GM20000 (cell line): ENCODE measurements at places on chromosomes 4 and X.

DNA sequence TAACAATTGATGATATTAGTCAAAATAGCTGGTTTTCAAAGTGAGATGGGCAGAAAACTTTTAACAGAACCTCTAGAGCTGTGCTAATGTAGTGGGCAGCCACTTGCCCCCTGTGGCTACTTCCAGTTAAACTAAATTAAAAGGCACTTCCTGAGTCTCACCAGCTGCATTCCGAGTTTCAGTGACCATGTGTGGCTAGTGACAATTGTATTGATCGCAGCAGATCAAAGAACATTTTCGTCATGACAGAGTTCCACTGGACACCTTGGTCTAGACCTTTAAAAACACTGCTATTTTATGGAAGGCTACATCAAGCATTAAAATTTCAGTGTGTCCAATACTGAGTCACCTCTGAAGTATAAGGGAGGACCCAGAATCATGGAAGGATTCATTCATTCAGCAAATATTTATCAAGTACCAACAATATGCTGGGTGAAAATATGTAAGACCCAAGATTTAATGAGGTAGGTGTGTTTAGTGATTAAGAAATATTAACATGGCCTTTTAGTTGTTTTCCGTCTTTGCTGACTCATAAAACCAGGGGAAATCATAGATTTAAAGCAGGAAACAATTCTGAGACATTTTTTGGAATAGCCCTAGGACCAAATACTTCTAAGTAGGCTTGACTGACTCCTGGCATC, 5.1 kb upstream of the FAT1 start:
- no peak for DNase-seq

GRCh38 chr4:159673221-159673620, 570.3 kb downstream of the RAPGEF2 start:
- DNase-seq: no peak

- no peak for DNase-seq
These were observed 317.4 kb downstream of the ASMT start for GRCh38 chrX:1932231-1932630.

DNA sequence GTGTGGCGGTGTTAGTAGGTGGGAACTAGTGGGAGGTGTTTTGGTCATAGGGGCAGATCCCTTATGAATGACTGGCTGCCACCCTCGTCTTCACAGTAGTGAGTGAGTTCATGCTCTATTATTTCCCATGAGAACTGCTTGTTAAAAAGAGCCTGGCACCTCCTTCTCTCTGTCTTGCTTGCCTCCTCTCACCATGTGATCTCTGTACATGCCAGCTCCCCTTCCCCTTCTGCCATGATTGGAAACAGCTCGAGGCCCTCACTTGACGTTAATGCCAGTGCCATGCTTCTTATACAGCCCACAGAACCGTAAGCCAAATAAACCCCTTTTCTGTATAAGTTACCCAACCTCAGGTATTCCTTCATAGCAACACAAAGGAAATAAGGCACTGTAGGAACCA, 21.7 kb downstream of the PNMA6F start:
- DNase-seq: no peak

DNA sequence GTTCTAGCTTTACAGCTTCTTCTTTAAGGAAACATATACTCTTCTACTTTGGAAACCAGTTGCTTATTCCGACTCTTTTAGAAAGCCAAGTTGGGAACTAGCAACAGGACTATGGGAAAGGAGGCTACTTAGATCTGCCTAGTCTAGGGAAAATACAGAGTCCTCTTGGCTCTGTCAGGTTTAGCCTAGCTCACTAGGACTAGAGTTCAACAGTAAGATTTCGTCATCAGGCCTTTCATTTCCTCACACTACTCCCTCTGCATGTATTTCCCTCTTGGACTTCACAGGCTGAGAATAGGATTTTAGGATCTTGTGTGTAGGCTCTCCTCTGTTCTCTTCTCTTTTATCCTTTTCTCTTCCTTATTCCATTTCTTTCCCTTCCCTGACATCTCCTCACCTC, 409.8 kb downstream of the AR start:
- DNase-seq: no peak

GRCh38 chr4:170662250-170662649, 572.5 kb upstream of the AADAT start:
- no peak for DNase-seq

GRCh38 chrX:136659174-136659573, 11.2 kb downstream of the CD40LG start:
- no peak for DNase-seq

- DNase-seq: no peak
These were observed 44.6 kb upstream of the SORCS2 start for GRCh38 chr4:7147661-7148310.

DNA sequence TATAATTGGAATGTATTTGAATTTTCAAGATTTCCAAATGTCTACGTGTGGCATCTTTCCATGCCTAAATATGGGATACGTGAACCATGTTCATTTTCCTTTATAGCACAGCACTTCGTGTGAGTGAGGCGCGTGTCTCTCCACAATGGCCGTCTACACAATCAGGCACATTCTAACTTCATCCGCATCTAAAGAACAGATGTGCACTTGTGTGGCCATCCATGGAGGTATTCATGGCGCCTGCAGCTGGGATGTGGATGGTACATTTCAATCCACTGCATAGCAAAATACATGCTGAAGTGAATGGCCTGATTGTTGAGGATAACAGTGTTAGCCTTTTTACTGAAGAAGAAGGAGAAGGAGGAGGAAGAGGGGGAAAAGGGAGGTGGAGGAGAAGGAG, 34.5 kb upstream of the TRIM2 start:
- no peak for DNase-seq

DNA sequence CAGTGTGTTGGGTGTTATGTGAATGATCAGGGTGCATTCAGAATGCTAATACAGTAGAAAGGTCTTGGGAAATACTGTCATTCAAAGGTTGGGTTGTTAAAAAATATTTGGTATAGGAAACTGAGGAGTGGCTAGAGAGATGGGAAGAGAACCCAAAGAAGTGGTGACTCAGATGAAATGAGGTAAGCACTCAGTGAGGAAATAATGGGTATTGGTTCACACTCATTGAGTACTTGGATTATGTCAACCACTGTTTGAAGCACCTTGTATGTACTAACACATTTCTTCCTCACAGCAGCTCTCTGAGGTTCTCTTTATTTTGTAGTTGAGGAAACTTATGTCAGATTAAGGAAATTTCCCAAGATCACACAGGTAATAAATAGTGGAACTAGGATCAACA, 40.8 kb upstream of the NUDT6 start:
- no peak for DNase-seq

- DNase-seq: no peak
These were observed 41.3 kb downstream of the MCUB start for GRCh38 chr4:109601336-109601735.

GRCh38 chrX:93528917-93529316, 144.5 kb downstream of the NAP1L3 start:
- no peak for DNase-seq

DNA sequence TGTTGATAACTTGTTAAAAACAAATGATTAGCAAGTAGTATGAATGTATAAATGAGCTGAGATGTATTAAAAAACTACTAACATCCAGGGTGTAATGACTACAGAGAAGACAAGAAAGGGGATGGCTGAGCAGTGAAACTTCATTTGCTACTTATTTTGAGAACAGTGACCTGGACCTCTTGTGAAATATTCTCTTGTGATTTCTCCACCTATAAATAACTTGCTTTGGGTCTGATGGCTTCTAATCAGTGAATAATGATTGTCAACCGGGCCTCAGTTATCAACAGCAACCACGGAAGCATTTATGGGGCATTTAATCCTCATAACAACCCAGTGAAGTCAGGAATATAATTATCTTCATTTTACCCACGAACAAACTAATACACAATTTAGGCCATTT, 154.2 kb upstream of the HAND2 start:
- DNase-seq: no peak

GRCh38 chr4:150160473-150160872, 82.2 kb downstream of the DCLK2 start:
- DNase-seq: no peak

- no peak for DNase-seq
These were observed 487.6 kb upstream of the BOD1L1 start for GRCh38 chr4:14115106-14115505.

DNA sequence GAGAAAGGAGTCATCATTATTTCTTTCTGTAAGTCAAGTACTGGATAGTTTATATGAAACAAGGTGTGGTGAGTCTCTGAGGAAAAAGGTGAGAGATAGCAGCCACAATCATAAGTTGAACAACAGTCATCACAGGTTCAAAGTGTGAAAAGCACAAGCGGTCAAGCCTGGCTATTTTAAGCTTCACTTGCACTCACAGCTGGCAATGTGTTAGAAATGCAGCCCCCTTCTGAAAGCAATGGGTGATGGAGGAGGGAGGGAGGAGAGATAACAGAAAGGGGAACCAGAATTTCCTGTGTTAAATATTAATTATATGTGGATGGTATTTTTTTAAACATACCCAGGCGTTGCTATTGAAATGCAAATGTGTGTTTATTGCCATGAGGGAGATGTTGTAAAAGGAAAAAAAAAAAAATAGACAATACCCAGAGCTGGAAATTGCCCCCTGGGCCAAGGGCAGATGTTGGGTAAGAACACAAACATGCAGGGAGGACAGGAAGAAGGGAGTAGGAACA, 26.9 kb upstream of the BMP3 start:
- DNase-seq: no peak

DNA sequence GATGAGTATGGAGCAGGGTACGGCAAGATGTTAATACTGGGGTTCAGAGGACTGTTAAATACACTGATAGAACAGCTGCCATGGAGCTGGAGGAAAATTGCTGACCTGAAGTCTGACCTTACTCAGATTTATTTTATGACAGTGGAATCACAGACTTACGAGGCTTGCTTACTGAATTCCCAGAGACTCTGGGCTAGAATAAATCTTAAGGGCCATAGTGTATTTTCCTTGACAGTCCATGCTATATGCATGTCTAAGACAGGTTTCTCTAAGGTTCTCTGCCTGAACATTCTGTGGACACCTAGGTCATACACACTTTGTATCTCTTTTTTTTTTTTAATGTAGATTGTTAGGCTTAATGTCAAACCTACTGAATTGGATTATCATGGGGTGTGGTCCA, 633.2 kb upstream of the ACTRT1 start:
- DNase-seq: no peak

GRCh38 chr4:13694256-13694655, 66.7 kb upstream of the BOD1L1 start:
- DNase-seq: no peak

DNA sequence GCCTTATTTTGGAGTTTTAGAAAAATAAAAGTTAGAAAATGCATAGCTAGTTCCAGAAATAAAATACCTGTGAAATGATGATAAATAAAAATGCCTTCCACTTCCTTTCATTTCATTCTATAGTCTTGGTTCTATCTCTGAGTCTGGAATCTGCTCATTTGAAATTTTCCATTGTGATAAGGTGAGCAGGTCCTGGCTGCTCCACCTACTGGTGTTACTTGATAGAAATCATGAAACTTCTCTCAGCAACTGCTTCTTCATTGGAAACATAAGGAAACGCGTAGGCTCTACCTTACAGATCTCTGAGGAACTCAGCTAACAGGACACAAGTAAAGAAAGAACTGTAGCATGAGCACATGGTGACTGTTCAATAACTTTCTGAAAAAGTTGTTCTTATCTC, 141.8 kb downstream of the DCHS2 start:
- DNase-seq: peak; percentile 7

DNA sequence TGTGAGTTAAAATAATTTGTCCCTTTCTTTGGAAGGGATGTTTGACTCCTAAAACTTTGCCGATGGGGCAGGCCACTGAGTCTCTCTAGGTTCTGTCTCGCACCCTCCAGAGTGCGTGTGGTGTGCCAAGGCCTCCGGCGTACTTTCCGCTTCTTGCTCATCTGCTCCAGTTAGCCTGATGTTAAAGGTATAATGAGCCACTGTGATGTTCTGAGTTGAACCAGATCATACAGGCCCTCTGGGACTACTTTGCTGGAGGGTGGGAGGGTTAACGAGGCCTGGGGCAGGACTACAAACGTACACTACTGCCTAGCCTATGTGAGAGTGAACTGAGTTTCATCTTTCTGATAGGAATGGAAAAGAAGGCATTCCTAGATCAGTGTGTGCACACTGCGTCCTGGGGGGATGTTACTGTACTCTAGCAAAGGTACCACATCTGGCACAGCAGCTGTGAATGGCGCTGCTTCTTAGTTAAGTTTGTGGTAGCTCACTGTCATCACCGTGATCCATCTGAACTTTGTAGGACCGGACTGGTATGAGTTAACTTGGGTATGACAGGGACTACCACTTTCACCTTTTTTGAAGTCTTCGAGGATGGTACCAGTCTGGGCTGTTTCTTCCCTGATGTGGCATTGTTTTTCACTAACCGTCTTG, 60.2 kb downstream of the RGS12 start:
- DNase-seq: no peak

- no peak for DNase-seq
These were observed 41.8 kb upstream of the ARHGEF6 start for GRCh38 chrX:136822337-136823095.

DNA sequence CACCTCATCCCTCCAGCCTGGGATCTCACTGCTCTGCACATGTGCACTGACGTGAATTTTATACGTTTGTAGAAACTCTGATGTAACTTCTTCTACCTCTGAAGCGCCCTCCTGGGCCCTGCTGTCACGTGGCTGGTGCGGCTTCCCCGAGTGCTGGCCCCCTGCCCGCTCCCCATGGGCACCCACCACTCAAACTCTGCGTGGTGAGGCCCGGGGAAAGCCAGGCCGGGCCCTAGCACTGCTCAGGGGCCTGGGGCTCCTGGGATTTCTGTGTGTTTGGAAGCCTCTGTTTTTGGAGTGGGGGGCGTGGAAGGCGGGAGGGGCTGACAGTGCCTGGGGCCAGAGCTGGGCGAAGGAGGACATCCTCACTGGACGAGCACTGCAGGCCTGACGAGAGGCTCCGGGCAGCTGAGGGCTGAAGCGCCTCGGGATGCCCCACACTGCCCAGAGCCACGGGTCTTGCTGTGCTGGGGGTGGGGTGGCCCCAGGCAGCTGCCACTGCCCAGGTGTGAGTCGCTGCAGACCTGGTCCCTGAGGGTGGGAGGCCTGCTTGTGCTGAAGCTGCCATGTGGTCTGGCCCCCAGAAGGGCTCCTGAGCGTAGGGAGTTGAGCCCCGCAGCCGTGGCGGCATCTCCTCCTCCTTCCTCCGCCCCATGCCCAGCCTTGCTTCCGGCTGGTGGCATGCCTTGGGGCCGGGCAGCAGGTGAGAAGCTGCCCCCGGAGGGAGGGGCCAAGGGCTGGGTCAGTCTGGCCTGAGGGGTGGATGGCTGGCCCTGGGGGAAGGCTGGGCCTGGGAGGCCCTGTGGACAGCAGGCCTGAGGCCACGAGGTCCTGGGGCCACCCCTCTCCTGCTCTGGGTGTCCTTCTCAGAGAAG, 7.7 kb downstream of the NAT8L start:
- DNase-seq: no peak

- DNase-seq: peak; percentile 10
These were observed 6.3 kb upstream of the HAUS3 start for GRCh38 chr4:2248044-2248780.

DNA sequence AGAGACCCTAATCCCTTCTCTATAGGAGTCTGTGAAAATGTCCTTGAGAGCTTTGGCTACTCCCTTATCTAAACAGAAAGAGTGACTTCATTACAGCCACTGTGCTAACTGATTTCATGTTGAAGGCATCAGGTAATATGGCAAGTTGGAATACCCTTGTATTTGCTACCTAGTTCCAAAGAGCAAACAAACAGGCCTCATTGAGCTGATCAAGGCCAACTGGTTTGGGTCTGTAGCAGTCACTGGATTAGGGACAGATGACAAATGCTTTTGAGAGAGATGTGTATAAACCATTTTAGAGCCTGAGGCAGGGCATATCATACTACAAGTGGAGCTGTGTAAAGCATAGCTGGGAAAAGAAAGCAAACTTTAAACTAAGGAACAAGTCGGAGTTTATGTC, 22.9 kb upstream of the PDLIM5 start:
- no peak for DNase-seq
